Caki2 (cell line): ENCODE measurements at places on chromosomes 2 and 18.
A peak's percentile ranks its signal among the peaks of the same experiment; 100 is the strongest.

DNA sequence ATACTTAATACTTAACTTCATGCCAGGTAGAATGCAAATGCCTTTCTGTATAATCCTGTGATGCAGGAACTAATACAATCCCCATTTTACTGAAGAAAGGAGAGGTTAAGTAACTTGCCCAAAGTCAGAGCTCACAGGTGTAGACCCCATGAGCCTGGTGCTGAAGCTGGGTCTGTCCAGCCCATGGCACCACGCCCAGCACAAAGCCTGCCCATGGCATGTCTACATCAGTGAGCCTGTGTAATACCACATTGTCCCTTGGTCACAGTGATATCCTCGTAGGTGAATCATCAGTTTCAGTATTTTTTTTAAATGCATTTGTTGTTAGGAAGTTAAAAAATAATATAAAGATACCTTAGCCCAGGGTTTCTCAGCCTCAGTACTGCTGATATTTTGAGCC is 69.9 kb upstream of the MCFD2 start:
- DNase-seq: peak; percentile 64

DNA sequence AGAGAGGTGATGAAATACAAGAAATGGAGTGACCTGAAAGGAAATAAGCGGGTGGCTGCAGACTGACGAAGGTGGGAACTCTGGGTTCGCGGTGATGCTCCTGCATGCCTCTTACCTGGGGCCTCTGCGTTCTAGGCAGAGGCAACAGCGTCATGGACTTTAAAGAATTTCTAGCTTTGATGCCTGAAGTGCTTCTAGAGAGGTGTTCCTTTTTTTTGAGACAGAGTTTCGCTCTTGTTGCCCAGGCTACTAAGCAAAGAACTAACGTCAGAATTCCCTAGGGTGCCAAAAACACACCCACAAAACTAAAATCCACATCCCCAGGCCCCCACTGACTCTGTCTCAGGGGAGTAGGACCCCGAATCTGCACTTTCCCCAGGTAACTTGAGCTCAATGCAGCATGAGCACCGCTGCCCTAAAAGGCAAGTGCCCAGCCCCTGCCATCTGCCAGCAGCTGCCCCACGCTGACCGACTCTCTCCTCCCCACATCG is 110.5 kb upstream of the ID2 start:
- DNase-seq: no peak

- DNase-seq: no peak
These were observed 17.9 kb upstream of the GMCL1 start for GRCh38 chr2:69811591-69811990.

DNA sequence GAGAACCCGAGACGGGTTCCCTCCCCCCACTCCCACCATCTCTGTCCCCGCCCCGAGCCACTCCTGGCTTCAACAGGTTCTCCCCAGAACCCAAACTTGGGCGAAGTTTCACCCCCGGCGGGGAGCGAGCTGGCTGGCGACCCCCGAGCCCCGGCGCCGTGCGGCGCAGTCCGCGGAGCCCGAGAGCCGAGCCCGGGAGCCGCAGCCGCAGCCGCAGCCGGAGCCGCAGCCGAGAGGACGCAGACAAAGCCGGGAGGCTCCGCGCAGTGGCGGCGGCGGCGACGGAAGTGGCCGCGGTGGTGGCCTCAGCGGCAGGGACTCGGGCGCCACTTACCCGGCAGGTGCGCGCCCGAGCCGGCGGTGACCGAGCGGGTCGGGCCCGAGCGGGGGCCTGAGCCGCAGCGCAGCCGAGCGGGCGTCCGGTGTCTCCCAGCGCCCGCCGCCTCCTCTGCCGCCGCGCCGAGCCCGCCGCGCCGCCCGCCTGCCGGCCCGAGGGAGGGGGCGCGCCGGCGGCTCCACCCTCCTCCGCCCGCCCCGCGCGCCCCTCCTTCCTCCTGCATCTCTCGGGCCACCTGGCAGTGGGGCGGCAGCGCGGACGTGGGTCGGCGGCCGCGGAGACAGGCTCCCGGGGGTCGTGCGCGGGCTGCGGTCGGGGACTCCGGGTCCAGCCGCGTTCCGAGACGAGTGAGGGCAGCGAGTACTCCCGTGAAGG is at the start of gene ECEL1:
Gene ECEL1 (minus strand): TSS at position 450 of the 712 bp plus-strand sequence. CDS start 1,181 bp downstream, outside the sequence.
- no peak for DNase-seq

GRCh38 chr2:144508172-144508851 is 11.6 kb downstream of the ZEB2 start:
- DNase-seq: no peak

DNA sequence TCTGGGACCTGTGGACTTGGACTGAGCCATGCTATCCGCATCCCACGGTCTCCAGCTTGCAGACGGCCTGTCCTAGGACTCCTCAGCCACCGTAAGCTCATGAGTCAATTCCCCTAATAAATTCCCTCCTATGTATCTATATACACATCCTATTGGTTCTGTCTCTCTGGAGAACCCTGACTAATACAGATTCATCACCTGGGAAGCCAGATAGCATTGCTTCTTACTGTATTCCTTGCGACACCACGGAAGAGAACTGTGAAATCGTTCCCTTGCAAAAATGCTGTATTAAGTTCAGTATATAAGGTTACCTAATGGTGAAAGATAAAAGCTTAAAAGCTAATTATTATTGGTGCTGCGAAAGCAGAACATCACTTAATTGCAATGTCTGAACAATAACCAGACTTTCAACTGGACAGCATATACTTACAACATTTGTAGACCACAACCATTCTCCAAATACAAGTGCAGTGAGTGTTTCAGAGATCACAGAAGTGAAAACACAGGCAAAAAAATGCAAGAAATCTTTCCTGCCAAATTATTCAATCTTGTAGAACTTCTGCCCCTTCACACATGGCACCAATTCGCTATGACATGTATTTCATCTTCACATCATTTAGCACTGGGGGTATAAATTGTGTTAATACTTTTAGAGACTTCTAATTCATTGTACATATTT is 352.9 kb downstream of the TXNL1 start:
- DNase-seq: no peak

DNA sequence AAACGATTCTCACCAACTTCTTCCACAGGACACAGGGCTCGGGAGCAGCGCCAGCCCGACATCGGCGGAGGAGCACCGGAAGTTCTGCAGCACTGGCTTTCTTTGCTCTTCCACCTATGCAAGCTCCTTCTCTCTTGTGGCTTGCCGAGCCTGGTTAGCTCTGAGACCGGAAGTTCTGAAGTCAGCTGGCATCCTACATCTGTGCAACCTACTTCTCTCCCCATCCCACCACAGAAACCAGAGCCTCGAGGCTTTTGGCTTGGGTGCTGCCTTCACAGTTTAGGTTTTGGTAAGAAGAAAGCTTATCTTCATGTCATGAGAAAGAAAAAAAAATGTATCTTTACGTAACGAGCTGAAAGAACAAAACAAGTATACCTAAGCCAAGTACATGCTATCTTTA is 111.7 kb downstream of the ANKRD44 start:
- no peak for DNase-seq

DNA sequence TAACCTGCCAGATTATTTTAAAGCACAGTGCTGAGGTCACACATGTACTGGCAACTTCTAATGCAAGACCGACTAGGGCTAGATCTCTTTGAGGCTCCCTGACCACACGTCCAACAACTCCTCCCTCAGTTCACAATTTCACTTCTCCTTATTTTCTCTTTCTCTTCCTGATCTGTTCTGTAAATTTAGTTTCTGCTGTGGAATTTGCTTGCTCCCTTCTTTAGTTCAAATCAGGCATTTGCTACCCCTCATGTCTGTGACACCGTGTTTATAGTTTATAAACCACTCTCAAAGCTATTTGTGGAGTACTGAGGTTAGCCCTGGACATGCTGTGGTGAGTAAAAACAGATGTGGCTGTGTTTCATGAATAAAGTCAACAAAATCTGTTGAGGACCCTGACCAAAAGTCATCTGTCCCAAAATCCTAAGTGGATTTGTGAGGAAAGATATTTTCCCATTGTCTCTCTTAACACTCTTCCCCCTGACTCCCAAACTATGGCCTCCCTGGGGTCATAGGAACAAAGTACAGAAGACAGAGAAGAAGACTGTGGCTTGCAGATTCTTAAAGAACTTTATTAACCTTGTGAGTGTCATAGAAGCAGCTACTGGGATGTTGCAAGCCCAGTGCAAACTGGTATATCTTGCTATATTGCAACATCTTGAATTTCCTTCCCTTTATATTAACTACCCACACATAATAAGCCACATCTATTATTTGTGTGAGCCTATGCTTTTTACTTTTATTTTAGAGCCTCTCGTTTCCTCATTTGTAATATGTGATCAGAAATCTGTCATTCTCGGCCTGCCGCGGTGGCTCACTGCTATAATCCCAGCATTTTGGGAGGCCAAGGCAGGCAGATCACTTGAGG is 3.5 kb upstream of the NAGK start:
- no peak for DNase-seq

DNA sequence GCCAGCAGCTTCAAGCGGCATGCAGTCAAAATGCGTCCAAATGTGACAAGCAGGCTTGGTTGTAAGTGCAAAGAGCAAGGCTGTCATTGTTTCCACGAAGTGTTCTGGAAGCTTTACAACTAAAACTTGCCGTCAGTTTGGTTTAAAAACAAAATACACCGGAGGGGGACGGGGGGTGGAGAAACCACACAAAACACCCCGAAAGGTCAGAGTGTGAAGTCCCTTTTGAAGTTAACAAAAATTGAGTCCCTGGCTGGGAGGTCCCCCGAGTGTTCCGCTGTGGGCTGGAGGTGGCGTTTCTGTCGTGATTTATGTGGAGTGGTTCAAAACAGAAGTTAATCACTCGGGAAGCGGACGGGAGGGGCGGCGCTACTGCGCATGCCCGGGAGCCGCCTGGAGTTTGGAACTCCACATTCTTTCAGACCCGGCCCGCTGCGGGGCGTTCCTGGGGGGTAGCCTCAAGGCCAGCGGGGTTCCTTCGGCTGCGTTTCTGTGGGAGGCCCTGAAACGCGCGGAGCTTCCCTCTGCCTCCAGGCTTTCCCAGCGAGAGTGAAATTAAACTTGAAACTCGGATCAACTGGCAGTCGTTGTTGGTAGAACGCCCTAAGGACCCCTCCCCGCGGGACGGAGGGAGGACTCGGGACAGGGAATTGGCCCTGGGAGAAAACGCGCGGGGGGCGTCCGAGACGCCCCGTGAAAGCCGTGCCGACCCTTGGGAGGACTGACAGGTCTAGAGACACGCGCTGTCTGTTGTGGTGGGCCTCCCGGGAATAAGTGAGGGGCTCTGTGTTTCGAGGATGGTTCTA is 1.4 kb downstream of the TGIF1 start:
- DNase-seq: peak; percentile 81

GRCh38 chr2:208255557-208256106 is 761 bp upstream of the IDH1 start:
- no peak for DNase-seq

DNA sequence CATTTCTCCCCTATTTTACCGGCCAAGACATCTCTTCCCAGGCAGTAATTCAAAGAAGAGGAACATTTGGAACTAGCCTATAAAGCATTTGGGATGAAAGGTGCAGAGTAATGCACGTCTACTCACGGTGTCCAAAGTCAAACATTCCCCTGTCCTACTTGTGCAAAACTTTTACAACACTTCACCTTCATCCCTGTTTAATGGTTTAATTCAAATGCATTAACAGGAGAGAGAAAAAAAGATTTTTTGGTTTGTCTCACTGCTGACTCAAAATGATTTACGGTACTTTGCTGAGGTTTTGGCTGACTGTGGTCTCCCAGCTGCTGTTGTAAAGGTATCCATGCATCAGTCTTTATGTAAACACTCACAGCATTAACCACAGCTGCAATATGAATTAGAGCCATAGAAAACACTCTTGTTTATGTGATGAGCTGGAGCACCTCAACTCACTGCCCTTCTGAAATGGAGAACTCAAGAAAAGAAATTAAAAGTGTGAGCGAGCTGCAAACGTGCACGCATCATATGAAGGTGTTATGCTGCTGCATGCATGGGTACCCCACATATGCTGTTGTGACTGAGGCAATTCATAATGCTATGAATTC is 220.5 kb downstream of the PIEZO2 start:
- DNase-seq: peak; percentile 46
